ENCODE measurements at places on chromosomes 12 and 14.

GRCh38 chr14:68733086-68733914, 59.6 kb downstream of the ZFP36L1 start:
- DNase-seq: no peak

GRCh38 chr12:128551266-128551665, 272.5 kb downstream of the SLC15A4 start:
- DNase-seq: no peak

GRCh38 chr14:26896447-26896846, 298.6 kb upstream of the NOVA1 start:
- DNase-seq: no peak

DNA sequence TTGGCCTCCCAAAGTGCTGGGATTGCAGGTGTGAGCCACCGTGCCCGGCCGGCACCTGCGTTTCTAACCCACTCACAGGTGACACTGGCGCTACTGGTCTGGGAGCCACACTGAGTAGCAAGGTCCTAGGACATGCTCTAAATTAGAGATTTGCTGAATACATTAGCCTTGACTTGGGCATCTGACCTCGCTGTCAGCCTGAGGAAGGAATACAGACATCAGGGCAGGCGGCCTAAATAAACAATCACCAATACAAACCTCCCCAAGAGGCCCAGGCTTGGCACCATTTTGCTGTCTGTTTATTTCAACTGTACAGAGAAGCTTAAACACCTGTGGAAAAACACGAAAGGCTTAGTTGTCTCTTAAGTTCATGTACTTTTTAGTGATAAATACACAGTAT, 27.5 kb downstream of the P2RX4 start:
- no peak for DNase-seq

GRCh38 chr14:73777420-73777819, 63.2 kb upstream of the PNMA1 start:
- DNase-seq: peak; percentile 42

GRCh38 chr12:3597526-3598210, 106.7 kb downstream of the PRMT8 start:
- DNase-seq: no peak

- DNase-seq: no peak
Measured at GRCh38 chr14:69673578-69674305, 62.3 kb downstream of the SUSD6 start.

DNA sequence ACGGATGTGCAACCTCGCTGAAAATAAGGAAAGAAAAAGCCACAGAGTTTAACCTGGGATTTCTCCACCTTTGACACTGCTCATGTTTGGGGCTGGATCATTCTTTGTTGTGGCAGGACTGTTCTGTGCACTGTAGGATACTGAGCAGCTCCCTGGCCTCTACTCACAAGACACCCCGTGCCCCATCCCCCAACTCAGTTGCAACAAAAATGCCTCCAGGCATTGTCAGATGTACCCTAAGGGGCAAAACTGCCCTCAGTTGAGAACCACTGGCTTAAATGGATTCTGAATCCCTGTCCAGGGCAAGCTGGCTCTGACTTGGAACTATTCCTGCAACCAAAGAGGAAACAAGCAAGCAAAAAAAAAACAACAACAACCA, 2.1 kb downstream of the GLTP start:
- no peak for DNase-seq

DNA sequence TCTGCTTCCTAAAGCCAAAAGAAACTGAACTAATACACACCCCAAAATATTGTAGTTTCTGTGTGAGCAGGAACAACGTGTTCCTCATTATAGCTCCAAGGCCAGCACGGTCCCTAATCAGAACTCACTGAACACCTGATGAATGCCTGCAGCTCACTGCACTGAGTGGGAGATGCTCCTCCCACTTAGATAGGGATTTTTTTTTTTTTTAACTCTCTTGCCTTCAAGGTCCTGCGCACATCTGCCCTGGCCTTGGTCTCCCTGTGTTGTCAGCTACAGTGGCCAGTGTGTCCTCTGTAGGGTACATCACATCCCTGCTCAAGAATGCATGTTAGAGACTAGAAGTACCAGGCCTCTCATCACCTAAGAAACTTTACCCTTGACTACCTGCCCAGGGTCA, 44.3 kb upstream of the TMPO start:
- no peak for DNase-seq

DNA sequence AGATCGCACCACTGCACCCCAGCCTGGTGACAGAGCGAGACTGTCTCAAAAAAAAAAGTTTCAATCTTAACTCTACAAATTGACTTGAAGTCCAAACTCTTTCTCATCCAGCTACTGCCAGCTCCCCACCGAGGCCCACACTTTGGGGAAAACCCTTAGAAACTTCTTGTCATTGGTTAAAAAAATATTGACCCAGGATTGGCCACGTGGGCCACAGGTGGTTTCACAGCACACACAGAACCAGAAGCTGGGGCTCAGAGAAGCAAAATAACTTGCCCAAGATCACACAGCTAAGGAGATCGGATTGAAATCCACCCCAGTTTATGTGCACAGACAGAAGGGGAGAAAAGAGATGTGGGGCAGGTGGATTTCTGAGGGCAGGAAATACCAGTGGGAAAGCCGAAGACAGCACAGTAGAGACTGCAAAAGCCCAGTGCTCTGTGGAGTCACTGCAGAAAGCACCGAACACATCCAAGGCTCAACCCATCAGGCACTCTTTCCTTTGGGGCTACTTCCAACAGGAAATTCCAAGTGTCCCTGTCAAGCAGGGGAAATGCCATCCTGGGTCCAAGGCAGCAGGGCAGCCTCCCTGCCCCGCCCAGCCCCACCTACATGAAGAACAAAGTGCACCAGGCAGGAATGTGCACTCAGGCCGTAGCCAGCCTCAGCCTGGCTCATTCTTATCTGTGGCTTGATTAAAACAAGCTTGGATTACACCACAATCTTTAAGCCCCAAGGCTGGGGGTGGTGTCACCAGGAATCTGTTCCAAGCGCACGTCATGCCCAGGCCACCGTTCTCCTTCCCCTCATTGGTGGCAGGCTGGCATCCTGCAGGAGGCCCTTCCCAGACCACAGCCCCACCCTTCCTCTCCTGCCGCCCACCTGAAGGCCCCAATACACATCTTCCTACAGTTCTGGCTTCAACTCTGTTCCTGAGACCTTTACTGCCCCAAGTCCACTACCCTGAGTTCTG, 72.5 kb downstream of the ITPK1 start:
- DNase-seq: peak; percentile 49

- peak; percentile 60 for DNase-seq
Measured at GRCh38 chr12:76085520-76085868, 1.0 kb upstream of the NAP1L1 start.

DNA sequence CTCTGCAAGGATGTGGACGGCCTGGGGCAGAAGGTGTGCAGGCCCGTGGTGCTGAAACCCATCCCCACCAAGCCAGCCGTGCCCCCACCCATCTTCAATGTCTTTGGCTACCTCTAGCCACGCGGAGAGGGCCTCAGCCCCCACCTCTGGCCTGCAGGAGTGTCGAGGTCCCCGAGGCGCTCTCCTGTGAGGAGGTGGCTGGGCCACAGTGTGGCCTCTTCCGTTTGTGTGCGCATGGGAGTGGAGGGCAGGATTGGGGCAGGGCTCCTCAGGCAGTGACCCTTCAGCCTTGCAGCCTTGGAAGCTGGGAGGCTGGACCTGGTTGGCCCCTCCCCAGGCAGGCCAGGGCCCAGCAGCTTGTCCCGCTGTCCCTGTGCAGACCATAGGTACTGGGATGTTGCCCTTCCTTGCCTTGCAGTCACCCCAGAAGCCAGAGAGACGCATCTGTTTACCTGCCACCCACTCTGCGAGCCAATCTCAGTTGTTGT, 1.9 kb downstream of the FAM181A start:
- no peak for DNase-seq

DNA sequence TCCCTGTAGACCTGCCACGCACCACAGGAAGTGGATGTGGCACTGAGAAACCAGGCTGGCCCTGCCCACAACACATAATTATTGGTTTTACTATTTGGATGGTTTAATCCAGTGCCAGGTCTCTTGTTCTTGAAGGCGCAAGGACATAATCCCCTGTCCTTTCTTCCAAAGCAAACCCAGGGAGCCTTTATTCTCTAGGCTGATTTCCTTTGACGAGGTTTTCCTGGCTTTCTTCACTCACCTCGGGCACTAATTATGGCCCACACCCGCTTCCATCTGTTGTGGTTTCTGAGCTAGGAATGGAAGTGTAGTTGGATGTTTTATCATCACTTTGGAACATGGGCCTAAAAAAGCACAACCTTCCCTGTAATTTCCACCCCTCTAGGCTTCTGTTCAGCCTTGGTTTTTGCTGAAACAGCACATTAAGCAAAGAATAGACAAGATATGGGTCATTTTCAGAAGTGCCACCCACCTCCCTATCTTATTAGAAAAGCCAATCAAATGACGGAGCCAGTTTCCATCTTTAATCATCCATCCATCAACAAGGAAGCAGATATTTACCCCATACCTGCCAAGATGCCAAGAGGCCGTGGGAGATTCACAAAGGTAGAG, 73.9 kb downstream of the PPP1R36 start:
- DNase-seq: no peak

DNA sequence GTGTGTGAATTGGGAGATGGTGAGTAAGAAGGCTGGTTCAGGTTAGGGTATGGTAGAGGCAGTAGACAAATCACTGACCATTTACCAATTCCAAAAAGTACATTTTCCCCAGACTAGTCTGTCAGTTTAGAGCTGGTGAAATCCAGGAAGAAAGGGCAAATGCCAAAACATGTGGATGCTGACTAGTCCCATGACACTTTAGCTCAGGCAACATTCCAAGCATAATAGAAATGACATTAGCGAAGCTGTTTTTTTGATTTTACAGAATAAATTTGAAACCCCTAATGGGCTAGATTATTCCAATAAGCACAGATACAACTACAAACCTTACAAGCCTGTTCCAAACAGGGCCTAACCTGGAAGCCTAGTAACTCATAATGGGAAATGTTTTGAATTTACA, 884.2 kb downstream of the FLRT2 start:
- DNase-seq: no peak

DNA sequence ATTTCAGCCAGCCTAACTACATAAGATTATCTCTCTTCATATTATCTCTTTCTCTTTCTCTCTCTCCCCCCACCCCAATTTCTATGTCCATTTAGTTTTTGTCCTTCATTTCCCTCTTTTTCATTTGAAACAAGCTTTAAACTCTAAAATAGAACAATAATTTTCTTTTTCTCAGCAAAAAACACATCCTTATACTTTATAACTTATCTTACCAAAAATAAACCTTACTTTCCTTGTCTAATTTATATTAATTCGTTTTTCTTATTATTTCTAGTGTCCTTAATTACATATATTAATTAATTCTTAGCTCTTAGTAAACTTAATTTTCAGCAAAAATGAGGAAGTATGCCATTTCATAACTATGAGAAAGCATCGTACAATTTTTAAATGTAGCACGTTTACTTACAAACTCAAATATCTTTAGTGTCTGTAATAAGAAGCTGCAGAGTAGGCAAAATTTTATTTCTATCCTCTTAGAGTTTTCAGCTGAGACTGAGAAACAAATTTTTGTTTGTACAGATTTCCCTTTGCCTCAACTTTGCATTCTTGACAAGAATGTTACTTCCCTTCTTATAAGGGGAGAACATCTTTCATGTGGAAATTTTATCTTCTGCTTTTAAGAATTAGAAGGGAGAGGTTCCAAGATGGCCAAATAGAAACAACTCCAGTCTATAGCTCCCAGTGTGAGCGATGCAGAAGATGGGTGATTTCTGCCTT, 65.1 kb upstream of the ST8SIA1 start:
- no peak for DNase-seq

GRCh38 chr12:92058664-92059063, 87.0 kb downstream of the BTG1 start:
- no peak for DNase-seq

- peak; percentile 71 for DNase-seq
Measured at GRCh38 chr12:52662918-52663229, 10.9 kb upstream of the KRT2 start.

DNA sequence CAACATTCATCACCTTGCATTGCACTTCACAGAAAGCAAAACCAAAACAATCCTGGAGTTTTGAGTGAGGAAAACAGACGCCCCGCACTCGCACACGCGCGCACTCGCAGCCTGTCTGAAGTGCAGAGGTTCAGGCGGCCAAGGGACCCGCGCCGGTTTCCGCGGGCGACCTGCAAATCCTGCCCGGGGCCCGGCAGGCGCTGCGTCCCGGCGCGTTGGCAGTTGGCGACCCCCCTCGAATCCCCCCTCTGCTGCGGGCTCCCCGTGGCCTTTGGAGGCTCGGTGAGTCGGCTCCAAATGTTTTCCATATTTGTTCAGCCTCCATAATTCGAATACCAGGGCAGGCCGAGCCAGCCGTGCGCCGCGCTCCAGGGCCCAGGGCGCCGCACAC, at the start of gene SSPN:
Gene SSPN (plus strand): TSS at position 324 of the 391 bp plus-strand sequence. CDS start 100 bp downstream, outside the sequence.
- no peak for DNase-seq

- DNase-seq: no peak
Measured at GRCh38 chr14:51546099-51546498, 105.6 kb upstream of the FRMD6 start.

DNA sequence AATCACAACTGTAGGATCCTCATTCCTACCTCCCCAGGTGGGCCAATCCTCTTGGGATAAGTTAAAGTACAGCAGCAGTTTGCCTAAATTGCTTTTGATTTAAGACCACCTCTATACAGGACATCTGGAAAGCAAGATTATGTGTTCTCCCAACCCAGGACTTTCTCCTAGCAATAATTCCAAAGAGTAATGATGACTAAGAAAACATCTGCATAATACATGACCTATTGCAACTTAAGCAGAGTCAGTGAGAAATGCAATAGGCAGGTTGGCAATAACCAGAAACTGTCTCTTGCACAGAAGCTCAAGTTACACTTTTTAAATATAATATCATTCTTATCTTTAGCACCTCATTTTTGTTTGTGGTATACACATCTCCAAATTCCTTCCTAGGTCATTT, 275.4 kb downstream of the TRHDE start:
- no peak for DNase-seq

DNA sequence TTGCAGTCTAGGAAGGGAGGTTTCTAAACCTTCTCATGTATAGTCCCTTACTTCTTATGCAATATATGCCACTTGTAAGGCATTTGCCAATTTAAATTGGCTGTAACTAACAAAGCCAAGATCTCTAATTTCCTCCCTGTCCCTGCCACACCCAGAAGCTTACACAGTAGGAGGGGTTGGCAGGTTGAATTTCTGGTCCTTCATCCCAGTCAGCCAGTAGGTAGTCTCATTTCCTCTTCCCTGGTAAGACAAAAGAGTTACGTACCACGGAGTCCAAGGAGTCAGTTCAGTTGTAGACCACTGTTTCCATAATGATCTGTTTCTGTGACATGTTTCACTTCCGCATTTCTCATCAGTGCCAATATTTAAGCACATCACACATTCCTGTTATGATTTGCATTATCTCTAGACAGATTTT, 47.0 kb upstream of the PLBD1 start:
- no peak for DNase-seq

GRCh38 chr14:100135784-100136183, 23.7 kb downstream of the DEGS2 start:
- no peak for DNase-seq

GRCh38 chr12:27723212-27723611, 12.6 kb downstream of the MRPS35 start:
- no peak for DNase-seq

DNA sequence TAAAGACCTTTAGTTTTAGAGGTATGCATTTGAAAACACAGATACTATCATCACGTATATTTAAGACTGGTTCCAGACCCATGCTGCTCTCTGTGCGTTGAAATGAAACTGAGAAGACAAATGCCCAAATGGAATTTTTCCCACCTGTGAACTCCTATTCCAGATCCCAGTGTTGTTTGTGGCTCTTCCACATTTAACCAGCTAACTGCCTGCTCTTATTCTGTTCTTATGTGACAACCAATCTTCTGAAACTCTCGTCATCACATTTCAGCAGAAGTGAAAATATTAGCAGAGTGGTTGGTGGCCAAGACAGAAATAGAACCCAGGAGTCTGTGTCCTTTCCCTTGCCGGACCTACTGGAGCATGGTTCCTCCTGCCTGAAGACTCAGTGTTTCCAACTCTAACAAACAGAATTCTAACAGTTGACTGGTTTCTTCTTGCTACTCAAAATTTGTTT, 460.2 kb downstream of the RAD51B start:
- DNase-seq: no peak

Measured in hematopoietic multipotent progenitor cell treated with erythropoietin and hydrocortisone succinate and interleukin-3 and kit ligand, for 8 days (in vitro differentiated cells).